ENCODE measurements at places on chromosomes 3 and 15.

DNA sequence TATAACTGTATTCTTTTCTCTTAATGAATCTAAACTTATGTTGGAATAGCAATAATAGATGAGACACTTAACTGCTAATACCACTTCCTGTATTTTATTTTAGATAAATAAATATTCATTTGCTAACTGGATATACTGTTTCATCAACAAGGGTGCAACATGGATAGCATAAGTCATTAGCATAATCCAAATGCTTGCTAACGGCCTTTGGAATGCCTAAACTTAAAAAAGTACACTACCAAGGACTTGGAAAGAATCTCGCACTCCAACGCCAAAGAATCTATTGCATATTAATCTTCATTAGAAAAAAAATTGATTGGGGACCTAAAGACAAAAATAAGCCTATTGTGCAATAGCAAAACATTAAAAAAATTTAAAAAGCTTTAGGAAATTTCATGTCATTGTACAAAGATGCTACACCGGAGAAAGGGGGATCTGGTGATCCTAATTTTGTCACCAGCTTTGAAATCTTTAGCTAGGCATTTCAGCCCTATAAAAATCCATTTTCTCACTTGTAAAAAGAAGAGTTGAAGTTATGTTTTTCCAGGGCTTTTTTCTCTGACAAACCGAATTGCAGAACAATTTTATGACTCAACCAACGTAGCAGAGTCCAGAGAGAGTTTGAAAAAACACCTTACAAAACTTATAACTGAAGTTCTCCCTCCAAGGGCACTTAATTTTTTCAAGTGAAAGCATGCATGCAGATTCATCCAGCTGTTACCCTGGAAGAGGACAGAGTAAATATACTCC is 4.1 kb downstream of the VGLL3 start:
- peak; percentile 76 for DNase-seq

- no peak for DNase-seq
Observed at GRCh38 chr3:190192087-190192486, 71.4 kb upstream of the P3H2 start.

GRCh38 chr15:50968353-50968752 is 59.9 kb downstream of the AP4E1 start:
- DNase-seq, result no peak

- peak; percentile 66 for DNase-seq
Observed at GRCh38 chr15:88621789-88622604, 857 bp downstream of the AEN start.

DNA sequence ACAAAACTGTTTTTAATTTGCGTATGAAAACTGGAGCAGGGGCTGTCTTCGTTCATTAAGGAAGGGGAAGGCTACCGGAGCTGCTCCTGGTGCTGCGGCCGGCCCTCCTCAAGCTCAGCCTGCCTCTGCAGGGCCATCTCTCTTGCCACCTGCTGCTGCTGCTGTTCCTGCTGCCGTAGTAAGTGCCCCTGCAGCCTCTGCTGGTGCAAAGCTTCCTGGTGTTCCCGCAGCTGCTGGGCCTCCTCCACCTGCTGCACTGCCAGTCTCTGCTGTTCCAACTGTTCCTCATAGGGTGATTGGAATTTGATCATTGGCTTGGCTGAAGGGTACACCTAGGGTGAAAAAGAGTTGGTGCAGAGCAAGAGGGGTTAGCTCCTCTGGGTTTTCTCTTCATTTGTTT is 66.0 kb downstream of the GOLIM4 start:
- DNase-seq, result no peak

DNA sequence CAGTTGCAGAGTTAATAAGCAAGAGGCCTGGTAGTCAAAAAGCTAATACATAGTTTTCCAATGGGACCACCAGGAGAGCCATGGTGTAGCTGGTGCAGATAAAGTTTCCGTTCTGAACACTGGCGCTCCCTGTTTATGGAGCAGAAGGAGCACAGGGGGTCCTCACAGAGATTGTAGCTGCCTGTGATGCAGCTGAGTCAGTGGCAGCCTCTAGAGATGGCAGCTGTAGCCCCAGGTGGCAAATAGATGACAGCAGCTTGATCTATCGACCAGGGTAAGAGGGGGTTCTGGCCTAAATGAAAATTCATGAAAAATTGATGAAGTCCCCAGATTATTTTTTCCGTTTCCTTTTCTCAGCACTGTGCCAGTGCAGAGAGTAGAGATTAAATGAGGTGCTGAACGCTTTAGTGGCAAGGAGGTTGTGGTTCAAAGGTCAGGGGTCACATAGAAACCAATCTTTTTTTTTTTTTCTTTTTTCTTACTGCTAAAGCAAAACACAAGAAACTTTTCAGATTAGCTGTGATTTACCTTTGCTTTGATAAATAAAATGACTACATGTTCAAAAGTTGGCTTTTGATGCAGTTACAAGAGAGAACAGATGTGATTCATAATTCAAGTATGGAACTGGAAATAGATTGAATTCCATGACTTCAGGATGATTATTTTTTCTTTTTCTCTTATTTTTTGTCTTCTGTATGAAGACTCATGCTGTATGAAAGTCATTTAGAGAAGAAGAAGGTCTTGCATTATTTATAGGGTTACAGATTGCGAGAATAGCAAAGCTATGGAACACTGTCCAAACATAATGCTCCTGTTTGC is 63.3 kb downstream of the ROBO2 start:
- no peak for DNase-seq

- DNase-seq, result no peak
Observed at GRCh38 chr3:6062261-6063187, 798.4 kb upstream of the GRM7 start.

GRCh38 chr3:49277383-49277775 is 347 bp upstream of the C3orf62 start:
- DNase-seq, result peak; percentile 51

GRCh38 chr3:184604615-184605290 is 43.2 kb downstream of the EPHB3 start:
- DNase-seq, result no peak

DNA sequence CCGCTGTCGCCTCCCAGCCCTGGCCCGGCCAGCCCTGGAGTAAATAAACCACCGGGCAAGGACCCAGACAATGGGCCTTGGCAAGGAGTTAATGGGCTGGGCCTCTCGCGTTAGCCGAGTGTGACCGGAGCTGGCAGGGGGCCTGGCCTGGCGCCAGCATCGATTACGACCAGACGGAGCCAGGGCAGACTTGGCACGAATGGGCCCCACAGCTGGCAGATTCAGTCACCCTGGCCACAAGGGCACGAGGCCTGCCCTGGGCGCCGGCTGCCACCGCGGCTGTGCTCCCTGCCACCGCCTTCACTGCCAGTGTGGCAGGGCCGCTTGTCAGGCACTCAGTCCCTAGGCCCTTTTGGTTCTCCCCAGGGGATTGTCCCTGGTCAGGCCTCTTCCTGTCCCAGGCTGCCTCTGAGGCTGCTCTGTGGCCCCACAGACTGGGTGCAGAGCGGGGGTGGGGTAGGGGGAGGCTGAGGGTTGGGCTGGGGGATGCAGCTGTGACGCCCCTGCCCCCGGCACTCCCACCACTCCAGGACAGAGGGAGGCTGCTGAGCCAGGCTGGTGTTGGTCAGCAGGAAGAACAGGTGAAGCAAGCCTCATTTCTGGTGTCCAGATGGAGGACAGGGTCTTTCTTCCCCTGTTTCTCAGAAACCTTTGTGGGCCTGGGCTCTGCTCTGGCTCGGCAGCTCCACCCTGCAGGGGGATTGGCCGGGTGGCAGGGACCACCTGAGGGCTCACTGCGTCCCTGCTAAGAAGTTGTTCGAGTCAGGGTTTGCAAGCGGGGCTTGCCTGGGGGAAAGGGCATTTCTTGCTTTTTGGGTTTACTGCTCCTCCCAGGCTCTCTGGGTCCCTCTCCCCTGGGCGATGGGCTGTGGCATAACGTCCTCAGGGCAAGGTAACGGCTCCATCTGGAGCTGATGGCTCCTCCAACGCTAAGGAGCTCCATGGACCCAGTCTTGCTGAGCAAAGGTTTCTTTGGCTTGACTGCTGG is 30.5 kb upstream of the SRP14 start:
- peak; percentile 83 for DNase-seq

- DNase-seq, result no peak
Observed at GRCh38 chr3:125477701-125478100, 42.3 kb downstream of the SNX4 start.
